T-cell (primary cell): ENCODE measurements at places on chromosomes 3 and 15. TPM values are rescaled to one million over a fixed set of nuclear protein-coding genes. Genes with fewer than 3 reads are reported as not detected.

GRCh38 chr15:47415539-47415971 lies 301.8 kb upstream of the SEMA6D start:
- no peak for DNase-seq

GRCh38 chr3:124935794-124936542 lies 1.4 kb upstream of the MUC13 start:
- no peak for DNase-seq

DNA sequence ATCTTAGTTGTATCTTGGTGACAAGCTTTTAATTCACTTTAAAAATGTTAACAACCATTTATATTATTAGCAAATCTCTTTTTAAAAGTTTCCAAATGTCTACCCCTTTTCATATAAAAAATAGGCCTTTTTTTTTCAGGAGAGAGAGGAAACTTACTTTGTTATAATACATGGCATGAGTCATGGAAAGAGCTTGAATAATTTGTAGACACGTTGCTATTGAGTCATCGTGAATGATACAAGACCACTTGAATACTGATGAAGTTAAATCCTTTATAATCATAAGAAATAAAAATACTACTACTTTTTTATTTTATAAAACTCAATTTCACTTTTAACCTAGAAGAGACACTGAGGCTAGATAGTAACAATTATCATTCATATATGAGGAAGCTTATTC lies 70.3 kb upstream of the BBX start:
- no peak for DNase-seq

GRCh38 chr3:196162679-196163078 lies 48.5 kb downstream of the ZDHHC19 start:
- DNase-seq, result no peak

- no peak for DNase-seq
Observed at GRCh38 chr3:151226088-151226563, 23.1 kb upstream of the GPR171 start.

GRCh38 chr15:66600240-66600627 lies 34.4 kb upstream of the LCTL start:
- no peak for DNase-seq

- DNase-seq, result no peak
Observed at GRCh38 chr3:64884536-64884935, 196.7 kb upstream of the ADAMTS9 start.

HCN4 gene
- not detected for total RNA-seq

IL16 gene
- 319 TPM for total RNA-seq
